Fibroblast of lung (primary cell): ENCODE measurements at places on chromosomes 12 and 14. TPM values are rescaled to one million over a fixed set of nuclear protein-coding genes. Genes with fewer than 3 reads are reported as not detected.

GRCh38 chr14:21825149-21825743, 151.6 kb upstream of the OR4E1 start:
- no peak for DNase-seq

- peak; percentile 57 for DNase-seq
Observed at GRCh38 chr12:53754633-53755264, 3.0 kb upstream of the CISTR start.

- no peak for DNase-seq
Observed at GRCh38 chr12:109718390-109718789, 4.8 kb downstream of the FAM222A start.

GRCh38 chr14:68978172-68978911, 760 bp downstream of the ACTN1 start:
- DNase-seq, result peak; percentile 56

DNA sequence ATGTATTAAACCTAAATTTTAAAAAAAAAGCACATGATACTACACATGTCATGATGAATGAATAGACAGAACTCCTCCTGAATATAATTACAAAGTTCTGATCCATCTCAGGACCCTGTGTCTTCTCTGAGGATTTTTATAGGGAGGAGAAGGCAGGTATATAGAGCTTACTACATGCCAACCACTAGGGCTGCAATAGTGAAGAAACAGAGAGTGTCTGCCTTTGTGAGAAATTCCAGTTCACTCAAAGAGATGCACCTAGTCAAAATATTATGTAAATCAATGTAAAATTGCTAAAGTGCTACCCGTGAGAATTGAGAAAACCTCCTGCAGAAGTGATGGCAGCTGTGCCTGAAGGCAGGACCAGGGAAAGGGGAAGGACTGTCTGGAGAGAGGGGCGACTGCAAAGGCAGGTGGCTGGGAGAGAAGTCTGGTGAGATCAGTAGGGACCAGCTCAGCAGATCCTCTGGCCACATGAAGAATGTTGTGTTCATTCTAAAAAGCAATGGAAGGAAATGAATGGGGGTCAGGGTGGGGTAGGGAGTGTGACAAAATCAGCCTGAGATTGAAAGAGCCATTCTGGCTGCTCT, 15.1 kb downstream of the ABHD4 start:
- DNase-seq, result peak; percentile 20

GRCh38 chr12:48966177-48966895, 5.2 kb downstream of the WNT10B start:
- DNase-seq, result no peak

- DNase-seq, result no peak
Observed at GRCh38 chr14:92109490-92109889, 3.1 kb upstream of the ATXN3 start.

DNA sequence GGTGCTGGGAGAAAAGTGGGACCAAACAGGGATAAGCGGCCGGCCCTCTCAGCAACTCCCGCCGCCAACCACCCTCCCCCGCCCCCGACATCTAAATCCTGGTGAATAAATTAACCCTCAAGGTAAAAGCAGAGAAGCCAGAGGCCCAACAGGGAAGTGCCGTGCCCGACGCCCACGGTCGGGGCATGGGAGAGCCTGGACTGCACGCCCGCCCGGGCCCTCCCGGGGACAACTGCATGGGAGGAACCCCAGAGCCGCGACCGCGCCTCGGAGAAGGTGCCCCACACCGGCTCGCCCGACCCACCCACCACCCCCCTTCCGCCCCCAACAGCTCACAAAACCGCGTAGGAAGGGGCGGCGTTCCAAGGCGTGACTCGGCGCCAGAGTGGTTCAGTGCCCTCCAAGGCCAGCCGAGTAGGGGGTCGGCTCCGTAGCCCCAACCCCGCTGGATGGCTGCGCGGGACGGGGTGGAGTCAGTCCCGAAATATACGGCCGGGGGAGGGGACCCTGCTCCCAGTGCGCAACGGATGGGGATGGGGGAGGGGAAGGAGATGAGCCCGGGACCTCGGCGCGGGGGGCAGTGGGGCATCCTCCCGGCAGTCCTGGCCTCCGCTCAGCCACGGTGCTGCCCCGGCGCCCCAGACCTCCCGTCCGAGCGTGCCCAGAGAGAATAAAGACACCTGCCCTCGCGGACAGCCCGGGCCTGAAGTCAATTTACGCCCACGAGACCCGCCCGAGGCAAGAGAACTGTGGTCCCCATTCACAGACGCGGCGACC, 732 bp downstream of the SLC25A29 start:
- DNase-seq, result no peak

GRCh38 chr12:58204071-58204470, 262.7 kb downstream of the ATP23 start:
- no peak for DNase-seq

DNA sequence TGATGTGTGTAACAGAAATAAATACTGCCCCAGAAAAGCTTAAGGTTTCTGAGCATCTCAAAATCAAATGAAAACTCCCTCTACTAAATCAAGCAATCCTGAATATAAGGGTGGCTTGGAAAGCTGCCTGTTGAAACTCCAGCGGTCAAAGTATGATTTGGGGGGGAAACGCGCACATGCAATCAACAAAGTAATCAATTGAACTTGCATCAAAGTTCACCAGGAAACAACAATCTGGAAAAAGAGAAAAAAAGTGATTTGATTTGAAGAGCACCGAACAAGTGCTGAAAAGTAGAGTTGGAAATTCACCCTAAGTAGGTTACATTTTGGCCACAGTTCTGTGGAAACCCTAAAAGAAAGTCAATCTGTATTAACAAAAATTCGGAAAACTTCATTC, 700 bp downstream of the CNIH1 start:
- DNase-seq, result no peak

DNA sequence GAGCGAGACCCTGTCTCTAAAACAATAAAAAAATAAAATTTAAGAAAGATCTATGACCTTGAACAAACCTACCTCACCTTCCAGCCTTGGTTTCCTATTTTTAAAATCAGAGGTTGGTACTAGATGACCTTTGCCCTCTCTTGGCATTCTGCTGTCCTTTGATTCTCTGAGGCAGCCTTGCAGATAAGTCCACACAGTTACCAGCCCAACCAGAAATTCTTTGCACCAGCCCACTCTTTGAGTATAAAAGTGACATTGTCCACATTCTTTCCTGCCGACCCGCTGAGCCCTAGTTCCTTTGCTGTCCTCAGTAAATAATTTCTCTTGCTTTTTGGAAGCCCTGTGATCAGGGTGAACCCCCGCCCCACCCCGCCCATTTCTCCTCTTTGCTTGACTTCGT, 150.4 kb downstream of the PHETA1 start:
- DNase-seq, result no peak

DNA sequence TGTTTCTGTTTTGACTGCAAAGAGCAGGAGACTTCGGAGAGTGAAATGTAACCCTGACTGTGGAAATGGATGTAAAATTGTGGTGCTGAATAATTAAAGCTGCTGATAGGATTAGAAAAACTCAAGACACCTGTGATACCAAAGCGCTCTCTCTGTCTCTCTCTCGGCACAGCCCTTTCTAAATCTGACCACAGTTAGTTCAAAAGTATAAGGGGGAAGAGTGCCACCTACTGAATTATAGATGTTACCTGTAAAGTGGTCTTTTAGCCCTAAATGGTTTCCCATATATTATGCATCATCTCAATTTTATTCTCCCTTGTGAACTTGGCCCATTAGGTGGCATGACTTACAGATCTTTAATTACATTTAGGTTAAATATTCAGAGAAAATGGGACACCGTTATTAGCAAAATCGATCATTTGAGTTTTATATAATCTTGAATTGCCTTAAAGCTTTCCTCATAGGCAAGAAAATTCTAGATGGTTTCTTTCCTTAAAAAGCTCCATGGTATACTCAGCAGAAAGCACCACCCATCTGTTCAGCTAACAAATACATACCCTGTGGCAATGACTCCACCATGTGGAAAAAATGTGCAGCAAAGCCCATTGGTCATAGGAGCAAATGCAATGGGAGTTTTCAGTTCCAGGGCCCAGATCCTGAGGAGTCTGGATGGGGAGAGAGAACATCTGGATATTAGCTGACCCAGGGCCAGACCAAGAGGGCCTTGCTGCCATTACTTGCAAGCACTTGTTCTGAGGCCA, 18.1 kb downstream of the RFC5 start:
- peak; percentile 55 for DNase-seq

SLC35E3 gene
- total RNA-seq, result 3.6 and 4.1 TPM in 2 replicates

LTA4H gene
- 87.6 and 100 TPM in 2 replicates for total RNA-seq

GALNT16 gene
- total RNA-seq, result 8.5 and 9.6 TPM in 2 replicates
